ENCODE measurements at places on chromosomes 2 and 18.

DNA sequence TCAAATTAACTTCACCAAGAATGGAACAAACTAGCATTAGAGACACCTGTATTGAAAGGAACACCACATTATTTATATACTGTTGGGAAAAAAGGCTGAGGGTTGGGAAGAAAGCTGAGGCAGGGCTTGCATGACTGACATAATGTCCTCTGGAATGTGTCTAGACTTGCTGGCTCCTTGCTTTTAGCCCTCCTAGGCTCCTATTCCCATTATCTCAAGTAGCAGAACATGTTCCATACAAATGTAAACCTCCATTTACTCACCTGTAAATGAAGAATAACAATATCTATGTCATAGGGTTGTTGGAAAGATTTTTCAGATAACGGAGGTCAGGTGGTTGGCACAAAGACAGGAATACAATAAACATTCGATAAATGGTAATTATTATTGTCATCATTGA, 976 bp upstream of the ACADL start:
- no peak for DNase-seq

- DNase-seq: no peak
Observed at GRCh38 chr2:168851674-168852320, 38.4 kb downstream of the SPC25 start.

- no peak for DNase-seq
Observed at GRCh38 chr2:217559084-217559483, 443.7 kb downstream of the TNS1 start.

GRCh38 chr2:237763812-237764211, 34.8 kb upstream of the RBM44 start:
- no peak for DNase-seq

DNA sequence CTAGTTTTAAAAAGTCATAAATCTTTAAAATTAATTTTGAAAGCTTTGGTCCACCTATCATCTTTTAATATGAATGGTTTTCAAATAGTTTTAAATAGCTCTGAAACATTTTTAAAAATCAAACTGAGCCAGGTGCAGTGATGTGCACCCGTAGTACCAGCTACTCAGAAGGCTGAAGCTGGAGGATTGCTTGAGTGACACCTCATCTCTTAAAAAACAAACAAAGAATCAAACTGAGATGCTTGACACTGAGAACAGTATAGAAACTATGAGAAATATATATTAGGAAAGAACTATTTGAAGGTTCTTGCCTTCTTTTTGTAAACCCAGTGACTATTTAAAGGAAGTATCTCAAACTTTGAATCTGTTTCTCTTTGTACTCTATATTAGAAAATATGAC, 67.4 kb downstream of the BARD1 start:
- DNase-seq: no peak
